Fibroblast of lung (primary cell): ENCODE measurements at places on chromosomes 3 and 15. TPM values are rescaled to one million over a fixed set of nuclear protein-coding genes. Genes with fewer than 3 reads are reported as not detected.
A peak's percentile ranks its signal among the peaks of the same experiment; 100 is the strongest.

- DNase-seq: peak; percentile 31
Measured at GRCh38 chr3:131694376-131694775, 191.6 kb upstream of the MRPL3 start.

GRCh38 chr3:169964176-169964575, 2.4 kb upstream of the SEC62 start:
- DNase-seq: peak; percentile 77

- peak; percentile 33 for DNase-seq
Measured at GRCh38 chr15:31306426-31307269, 20.0 kb upstream of the KLF13 start.

DNA sequence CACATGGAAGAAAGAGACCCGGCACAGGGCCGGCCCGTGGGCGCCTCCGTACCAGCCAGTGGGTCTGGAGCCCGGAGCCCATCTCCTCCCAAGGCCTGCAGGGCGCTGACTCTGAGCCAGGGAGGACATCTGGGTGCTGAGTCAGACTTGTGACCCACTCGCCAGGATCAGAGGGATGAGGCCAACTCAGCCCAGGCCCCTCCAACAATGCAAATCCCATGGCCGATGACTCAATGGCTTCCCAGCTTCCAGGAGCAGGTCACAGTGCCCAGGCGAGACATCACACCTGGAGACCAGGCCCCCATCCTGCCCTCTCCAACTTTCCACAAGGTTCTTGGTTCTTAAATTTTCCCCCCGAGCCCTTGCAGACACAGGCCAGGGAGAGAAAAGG, 95.1 kb downstream of the LRIG1 start:
- peak; percentile 95 for DNase-seq

GRCh38 chr3:15246186-15246585, 40.1 kb downstream of the CAPN7 start:
- no peak for DNase-seq

CKMT1A gene
- total RNA-seq: not detected in 2 replicates

AGTR1 gene
- total RNA-seq: 1.2 and 1.5 TPM in 2 replicates

DNA sequence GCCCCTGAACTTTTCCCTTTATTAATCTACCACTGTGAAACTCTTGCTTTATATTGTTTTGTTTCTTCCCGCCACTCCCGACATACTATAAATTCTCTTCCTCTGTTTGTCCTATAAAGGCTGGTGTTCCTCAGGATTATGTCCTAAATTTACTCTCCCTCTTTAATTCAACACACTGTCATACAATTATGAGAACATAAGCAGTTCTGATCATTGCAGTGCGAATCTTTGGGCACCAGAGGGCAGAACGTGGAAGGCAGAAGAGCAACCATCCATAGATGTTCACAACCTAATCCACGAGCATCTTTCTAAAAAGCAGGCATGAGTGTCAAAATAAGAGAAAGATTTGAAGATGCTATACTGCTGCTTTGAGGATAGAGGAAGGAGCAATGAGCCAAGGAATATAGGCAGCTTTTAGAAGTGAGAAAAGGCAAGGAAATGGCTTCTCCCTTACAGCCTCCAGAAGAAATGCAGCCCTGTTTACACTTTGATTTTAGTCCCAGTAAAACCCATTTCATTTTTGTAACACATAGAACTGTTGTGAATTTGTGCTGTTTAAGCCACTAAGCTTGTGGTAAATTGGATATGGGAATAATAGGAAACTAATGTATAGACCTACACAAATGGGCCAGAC, 179.4 kb downstream of the GBE1 start:
- peak; percentile 24 for DNase-seq

AHSG gene
- total RNA-seq: not detected in 2 replicates

- DNase-seq: peak; percentile 11
Measured at GRCh38 chr3:64600246-64600950, 87.4 kb downstream of the ADAMTS9 start.
